SK-N-SH (cell line): ENCODE measurements at places on chromosomes 6 and 20.

- no peak for DNase-seq
These were observed 54.2 kb downstream of the CNR1 start for GRCh38 chr6:88111991-88112390.

GRCh38 chr20:43749734-43750294, 23.0 kb upstream of the GTSF1L start:
- DNase-seq = peak; percentile 93

DNA sequence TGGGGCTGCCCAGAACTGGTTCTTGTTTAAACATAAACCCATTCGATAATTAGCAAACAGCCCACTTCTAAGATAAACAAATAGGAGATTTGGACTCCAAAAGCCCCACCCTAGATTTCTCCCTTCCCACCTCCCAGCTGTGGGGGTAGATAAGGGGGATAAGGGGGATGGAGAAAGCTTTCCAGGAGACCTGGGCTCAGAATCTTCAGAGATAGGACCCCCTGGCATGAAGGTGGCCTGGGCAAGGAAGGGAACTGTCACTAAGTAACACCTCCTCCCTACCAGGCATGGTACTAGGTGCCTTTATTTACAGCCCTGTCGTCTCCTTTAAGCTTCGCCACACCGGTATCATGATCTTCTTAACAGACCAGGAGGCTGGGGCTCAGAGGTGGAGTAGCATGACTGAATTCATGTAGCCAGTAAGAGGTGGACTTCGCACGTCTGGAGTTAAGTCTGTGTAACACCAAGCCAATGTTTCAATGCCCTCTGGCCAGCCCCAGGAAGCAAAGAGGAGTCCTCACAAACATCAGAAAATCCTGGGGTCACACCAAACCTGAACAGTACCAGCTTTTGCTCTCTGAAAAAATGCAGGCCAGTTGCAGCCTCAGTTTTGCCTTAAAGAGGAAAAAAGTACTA, 4.6 kb downstream of the SDC4 start:
- no peak for DNase-seq

- no peak for DNase-seq
These were observed 128.7 kb upstream of the TRAF3IP2 start for GRCh38 chr6:111734068-111735061.

- no peak for DNase-seq
These were observed 69.7 kb upstream of the SIRPA start for GRCh38 chr20:1825507-1825906.

DNA sequence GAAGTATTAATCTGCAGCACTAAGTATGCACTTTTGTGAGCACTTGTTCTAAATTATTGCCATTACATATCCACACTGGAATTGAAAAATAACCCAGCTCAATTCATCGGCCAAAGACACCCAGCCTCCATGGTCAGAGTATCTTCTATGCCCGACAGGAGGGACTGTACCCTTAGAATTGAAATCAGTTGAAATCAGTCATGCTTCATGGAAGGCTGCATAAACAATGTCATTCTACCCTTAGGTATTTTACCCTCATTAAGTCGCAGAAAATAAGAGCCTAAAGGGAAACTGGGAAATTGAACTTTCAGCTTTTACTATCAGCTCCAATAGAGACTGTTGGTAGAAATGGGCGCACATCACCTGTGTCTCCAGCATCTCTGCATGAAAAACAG, 2.9 kb upstream of the RAMACL start:
- no peak for DNase-seq

- no peak for DNase-seq
These were observed 60.2 kb downstream of the GPR63 start for GRCh38 chr6:96777113-96777512.

- peak; percentile 12 for DNase-seq
These were observed 469.5 kb upstream of the NRSN1 start for GRCh38 chr6:23656255-23657194.

GRCh38 chr6:170047823-170048222, 243.1 kb downstream of the DLL1 start:
- DNase-seq = no peak

- no peak for DNase-seq
These were observed 172.5 kb upstream of the JARID2 start for GRCh38 chr6:15073344-15073789.

- no peak for DNase-seq
These were observed 14.7 kb upstream of the CHD6 start for GRCh38 chr20:41632896-41633295.

GRCh38 chr6:24110417-24110816, 15.6 kb upstream of the NRSN1 start:
- no peak for DNase-seq
